ENCODE measurements at places on chromosomes 2 and 18. TPM values are rescaled to one million over a fixed set of nuclear protein-coding genes. Genes with fewer than 3 reads are reported as not detected.

DNA sequence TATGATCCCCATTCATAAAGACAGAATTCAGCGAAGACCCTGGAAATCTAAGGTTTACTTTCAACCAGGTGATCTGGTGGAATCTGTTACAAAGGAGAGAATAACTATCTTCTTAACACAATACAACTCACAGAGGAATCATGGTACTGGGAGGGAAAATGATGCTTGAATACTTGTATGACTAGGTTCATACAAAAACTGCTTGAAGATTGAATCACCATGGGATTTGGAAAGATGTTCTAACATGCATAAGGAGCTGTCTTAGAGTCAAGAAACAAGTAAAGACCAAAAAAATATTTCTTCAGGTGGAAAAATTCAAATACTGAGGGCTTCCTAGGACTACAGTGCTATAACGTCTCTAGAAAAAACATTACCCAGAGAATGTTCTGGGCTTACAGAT lies 32.2 kb downstream of the COL5A2 start:
- DNase-seq = no peak
- no peaks in the 10 kb centered on the region for H3K27me3 ChIP-seq
- H3K4me1 ChIP-seq = peaks cover 16% of the 10 kb centered on the region

PRSS56 gene
- 0.38 TPM for total RNA-seq

- H3K36me3 ChIP-seq = no peaks in the 10 kb centered on the region
- H3K27ac ChIP-seq = no peak overlapping the region
- H3K27me3 ChIP-seq = no peaks in the 10 kb centered on the region
- no peaks in the 10 kb centered on the region for H3K4me1 ChIP-seq
- H3K4me3 ChIP-seq = no peak overlapping the region
Observed at GRCh38 chr2:156986339-156986988, 271.0 kb upstream of the GALNT5 start.

GRCh38 chr2:182522972-182523473 lies 96.2 kb upstream of the PDE1A start:
- DNase-seq = no peak
- no peak overlapping the region for H3K27ac ChIP-seq
- H3K4me1 ChIP-seq = no peaks in the 10 kb centered on the region

GRCh38 chr2:195537811-195538210 lies 119.2 kb upstream of the SLC39A10 start:
- H3K27me3 ChIP-seq = no peaks in the 10 kb centered on the region
- no peak overlapping the region for H3K4me3 ChIP-seq
- no peak overlapping the region for H3K27ac ChIP-seq
- no peak for DNase-seq

- no peak overlapping the region for H3K4me3 ChIP-seq
- no peaks in the 10 kb centered on the region for H3K36me3 ChIP-seq
- no peaks in the 10 kb centered on the region for H3K4me1 ChIP-seq
- H3K27me3 ChIP-seq = no peaks in the 10 kb centered on the region
Observed at GRCh38 chr2:123720760-123721159, 304.3 kb upstream of the CNTNAP5 start.

DNA sequence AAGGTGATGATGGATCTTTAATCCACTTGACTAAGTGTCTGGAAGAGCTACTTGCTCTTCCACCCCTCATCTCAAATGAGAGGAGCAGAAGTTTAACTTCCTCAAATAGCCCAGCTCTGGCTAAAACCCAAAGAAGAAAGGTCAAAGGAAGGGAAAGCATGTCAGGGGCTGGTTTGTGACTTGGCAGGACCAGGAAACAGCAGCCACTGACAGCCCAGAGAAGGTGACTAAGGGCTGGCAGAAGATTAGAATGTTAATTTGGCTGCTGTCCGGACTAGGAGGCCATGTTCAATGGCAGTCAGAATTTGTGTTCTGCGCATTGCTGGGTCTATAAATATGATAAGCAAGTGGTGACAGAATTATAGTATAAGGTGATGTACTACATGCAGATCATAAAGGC lies 386.2 kb downstream of the SETBP1 start:
- no peak overlapping the region for H3K27ac ChIP-seq
- no peaks in the 10 kb centered on the region for H3K36me3 ChIP-seq

DNA sequence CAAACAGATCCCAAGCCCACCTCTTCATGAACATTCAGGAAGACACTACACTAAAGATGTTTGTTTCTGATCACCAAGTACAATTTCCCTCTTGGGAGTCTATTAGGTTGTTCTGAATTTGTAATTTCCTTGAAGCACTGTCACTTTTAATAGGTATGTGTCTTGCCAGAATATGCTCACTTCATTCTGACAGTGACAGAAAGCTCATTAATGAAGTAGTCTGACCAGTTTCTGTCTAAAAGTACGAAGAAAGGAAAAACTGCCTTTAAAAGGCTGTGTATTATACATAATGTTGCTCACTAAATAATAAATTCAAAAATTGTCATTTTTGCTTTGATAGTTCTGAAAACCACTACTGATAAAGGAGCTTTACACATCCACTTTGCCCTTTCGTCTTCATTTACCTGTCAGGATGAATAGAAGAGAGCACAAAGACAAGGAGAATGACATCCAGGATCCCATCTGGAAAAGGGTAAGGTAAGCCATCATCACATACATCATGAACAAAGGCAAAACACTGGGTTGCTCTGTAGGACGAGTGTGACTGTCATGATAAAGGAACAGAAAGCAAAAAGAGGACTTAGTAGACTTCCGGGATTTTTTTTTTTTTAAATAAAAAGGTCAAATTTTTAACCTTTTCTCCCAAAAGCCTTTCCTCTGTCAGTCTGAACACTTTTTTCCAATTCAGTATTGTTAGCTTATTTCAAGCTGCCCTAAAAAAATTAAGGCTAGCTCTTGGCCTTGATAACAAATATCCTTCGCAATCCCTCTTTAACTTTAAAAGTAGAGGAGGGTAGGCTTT lies 103.4 kb downstream of the METTL8 start:
- no peak for DNase-seq
- H3K27me3 ChIP-seq = no peaks in the 10 kb centered on the region
- no peaks in the 10 kb centered on the region for H3K4me1 ChIP-seq

All from SJCRH30 (cell line).